Renal cortical epithelial cell (primary cell): ENCODE measurements at places on chromosomes 7 and 10. TPM values are rescaled to one million over a fixed set of nuclear protein-coding genes. Genes with fewer than 3 reads are reported as not detected.

DNA sequence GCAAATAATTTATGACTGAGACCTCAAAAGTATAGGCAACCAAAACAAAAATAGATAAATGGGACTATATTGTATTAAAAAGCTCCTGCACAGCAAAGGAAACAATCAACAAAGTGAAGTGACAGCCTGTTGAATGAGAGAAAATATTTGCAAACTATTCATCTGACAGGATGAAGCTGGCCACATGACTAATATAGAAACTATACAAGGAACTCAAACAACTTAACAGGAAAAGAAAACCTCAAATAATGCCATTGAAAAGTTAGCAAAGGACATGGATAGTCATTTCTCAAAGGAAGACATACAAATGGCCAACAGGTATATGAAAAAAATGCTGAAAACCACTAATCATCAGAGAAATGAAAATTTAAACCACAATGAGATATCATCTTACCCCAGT, 245.1 kb downstream of the STK31 start:
- peak; percentile 41 for DNase-seq

Gene AGAP9
- 0.35 and 6.8 TPM in 2 replicates for total RNA-seq

DNA sequence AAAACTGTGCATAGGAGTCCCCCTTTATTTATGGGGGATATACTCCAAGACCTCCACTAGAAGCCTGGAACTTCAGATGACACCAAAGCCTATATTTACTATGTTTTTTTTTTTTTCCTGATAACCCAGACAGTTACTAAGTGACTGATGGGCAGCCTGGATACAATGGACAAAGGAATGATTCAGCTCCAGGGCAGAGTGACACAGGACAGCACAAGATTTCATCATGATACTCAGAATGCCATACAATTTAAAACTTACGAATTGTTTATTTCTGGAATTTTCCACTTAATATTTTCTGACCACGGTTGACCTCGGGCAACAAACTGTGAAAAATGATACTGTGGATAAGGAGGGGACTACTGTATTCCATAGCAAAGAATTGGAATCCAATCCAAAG, 843.6 kb downstream of the PCDH15 start:
- peak; percentile 4 for DNase-seq

GRCh38 chr7:136976504-136977251, 108.2 kb downstream of the CHRM2 start:
- DNase-seq = no peak

Gene ALOX5
- total RNA-seq = 23.8 and 32.4 TPM in 2 replicates

DNA sequence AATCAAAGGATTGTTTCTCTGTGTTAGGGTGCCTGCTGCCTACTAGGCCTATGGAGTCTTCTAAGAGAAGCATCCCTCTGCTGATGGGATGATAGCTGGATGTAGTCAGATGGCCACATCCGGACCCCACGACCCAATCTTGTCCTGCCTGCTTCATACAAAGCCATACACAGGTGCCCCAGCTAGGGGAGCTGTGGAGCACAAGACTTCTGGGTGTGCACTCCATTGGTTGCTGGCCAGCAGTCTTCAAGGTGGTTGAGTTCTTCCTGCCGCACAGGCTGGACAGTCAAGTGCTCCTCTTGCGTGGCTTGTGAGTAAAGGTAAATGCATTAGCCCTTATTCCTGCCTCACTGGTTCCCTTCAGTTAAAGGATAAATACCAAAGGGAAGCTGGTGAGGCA, 120.2 kb downstream of the TEX36 start:
- DNase-seq = no peak

- peak; percentile 67 for DNase-seq
Observed at GRCh38 chr7:24576171-24577025, 3.1 kb downstream of the PALS2 start.

DNA sequence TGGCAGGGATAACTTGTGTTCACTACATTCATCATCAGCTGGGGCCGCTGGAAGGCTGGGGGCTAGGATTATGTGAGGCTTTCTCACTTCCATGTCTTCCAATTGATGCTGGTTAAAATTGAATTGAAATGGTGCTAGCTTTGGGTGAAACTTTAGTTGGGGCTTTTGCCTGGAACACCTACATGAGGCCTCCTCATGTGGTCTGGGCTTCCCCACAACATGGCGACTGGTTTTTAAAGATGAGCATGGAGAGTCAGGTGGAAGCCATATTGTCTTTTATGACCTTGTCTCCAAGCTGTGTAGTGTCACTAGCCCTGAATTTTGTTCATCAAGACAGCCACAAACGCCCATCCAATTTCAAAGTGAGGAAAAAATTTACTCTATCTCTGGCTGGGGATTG, 1033.9 kb downstream of the TYW1 start:
- no peak for DNase-seq

GRCh38 chr7:135167365-135167917, 3.1 kb downstream of the CYREN start:
- DNase-seq = no peak

- no peak for DNase-seq
Observed at GRCh38 chr7:158911734-158912133, 55.4 kb downstream of the DYNC2I1 start.

DNA sequence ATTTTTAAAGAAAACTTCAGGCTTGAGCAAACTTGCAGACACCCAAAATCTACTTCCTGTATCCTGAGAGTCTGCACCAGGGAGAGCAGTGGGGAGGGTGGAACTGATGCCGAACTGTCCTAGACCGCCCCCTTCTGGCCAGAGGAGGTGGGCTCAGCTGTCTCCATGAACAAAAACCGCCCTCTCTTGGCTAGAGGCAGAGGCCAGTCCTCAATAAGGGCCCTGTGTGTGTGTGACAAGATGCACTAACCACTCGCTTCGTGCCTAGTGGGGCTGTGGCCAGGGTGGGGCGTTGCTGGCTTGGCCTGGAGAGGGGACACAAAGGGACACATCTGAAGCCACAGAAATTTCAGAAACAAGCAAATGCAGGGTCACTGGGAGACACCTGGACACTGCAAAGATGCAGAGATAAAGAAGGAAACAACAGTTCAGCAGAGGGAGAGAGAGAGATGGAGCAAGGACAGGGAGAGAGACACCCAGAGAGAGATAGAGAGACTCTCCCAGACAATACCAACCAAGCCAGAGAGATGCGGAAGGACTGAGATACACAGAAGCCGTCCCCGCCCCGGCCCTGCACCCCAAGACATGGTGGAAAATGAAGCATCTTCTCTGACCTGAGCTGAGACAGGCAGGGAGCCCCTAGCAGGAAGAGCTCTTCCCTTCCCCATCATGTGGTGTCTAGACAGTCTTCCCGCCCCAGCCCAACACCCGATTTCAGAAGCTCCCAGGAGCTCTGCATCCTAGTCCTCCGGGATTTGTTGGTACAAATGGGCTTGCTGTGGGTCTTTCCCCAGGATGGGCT, 22.7 kb upstream of the FXYD4 start:
- DNase-seq = peak; percentile 71

Gene GTF2IRD1
- 27.3 and 52.2 TPM in 2 replicates for total RNA-seq

DNA sequence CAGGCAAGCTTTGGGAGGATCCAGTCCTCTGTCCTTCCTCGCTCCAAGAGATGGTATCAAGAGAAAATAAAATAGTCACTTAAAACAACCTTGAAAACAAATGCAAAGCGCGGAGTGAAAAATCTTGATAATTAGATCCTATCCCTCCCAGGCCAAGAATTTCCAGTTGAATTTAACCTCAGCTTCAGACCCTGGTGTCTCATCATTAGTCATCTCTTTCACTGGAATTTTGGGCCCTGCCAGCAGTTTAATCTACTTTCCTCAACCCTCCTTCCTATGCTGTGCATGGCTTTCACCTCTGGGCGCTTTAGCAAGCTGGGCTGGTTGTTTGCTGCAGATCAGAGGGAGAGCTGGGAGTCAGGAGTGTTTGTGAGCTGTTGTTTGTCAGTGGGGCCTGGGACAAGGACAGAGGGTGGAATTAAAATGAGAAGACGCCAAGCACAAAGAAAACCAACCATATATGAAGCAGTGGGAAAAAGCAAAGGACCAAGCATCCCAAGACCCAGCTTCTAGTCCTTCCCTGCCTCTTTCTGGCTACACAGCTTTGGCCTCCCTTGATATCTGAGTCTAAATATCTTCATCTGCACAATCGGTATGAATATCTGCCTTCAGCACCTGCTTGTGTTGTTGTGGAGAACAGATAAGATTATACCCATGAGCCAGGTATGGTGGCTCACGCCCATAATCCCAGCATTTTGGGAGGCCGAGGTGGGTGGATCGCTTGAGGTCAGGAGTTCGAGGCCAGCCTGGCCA, 13.5 kb downstream of the MYOF start:
- DNase-seq = peak; percentile 94

Gene FBXL13
- 3.5 and 4.3 TPM in 2 replicates for total RNA-seq

Gene WEE2
- total RNA-seq = under 0.01 TPM in 1 of 2 replicates, not detected in the other

Gene DMBT1
- total RNA-seq = under 0.01 TPM in 2 replicates

- DNase-seq = no peak
Observed at GRCh38 chr7:54544149-54544526, 2.0 kb downstream of the VSTM2A start.

DNA sequence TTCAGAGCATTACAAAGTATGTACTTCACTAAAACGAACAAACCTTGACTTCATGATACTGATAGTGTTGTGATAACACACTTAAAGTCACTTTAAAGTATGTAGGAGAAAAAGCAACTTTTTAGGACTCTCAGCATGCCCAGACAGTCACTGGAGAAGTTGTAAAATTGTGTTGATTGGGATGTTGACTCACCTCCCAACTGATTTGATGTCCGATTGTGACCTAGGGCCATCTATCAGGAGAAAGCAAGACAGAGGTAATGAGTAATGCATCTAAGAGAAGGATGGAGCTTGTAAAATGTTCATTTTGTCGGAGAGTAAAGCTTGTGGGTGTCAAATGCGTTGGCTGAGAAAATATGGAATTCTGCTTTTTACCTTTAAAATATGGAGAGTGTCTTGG, 135.4 kb upstream of the SEMA3D start:
- DNase-seq = no peak
